Activated T-helper 9 cell treated with anti-CD3 and anti-CD28 coated beads, Interleukin-2, amount 50 U/mL, for 16 hours (primary cell): ENCODE measurements at places on chromosomes 11 and 22.

DNA sequence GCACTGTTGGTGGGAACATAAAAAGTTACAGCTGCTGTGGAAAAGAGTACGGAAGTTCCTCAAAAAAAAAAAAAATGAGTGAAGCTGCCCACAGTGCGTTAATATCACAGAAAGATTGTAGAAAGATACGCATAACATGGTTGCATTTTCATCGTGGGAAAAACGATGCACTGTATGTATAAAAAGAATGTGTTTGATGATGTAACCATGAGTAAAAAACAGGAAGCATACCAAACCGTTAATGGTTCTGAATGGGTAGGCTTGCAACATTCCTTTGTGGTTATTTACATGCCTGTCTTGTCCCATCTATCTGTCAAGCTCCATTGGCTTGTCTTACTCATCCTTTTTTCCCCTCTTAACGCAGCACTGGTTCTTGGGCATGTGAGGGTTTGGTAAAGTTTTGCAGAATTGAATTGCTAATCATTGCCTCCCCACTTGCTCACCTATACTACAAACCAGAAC, 33.8 kb upstream of the DKK3 start:
- DNase-seq, result no peak

- DNase-seq, result no peak
Observed at GRCh38 chr11:111265421-111265820, 19.9 kb downstream of the POU2AF2 start.

- DNase-seq, result no peak
Observed at GRCh38 chr22:22144858-22145257, 99.7 kb upstream of the VPREB1 start.

DNA sequence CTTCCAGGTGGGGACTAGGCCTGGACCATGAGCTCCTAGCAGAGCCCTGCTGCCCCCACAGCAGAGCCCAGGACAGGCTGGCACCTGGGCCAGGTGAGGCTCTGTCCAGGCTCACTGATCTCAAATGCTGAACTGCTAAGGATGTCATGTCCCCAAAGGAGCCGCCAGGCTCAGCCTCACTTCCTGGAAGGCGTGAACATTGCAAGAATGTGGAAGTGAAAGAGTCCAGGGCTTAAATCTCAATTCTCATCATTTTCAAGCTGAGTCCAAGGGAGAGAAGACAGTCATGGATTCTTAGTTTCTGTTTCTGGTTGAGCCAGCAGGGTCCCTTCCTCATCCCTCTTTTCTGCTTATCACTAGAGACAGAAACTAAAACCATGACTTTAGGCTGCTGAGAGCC, 5.0 kb downstream of the ASCL2 start:
- DNase-seq, result no peak

GRCh38 chr11:65307298-65308229, 7.1 kb upstream of the CDC42EP2 start:
- no peak for DNase-seq

DNA sequence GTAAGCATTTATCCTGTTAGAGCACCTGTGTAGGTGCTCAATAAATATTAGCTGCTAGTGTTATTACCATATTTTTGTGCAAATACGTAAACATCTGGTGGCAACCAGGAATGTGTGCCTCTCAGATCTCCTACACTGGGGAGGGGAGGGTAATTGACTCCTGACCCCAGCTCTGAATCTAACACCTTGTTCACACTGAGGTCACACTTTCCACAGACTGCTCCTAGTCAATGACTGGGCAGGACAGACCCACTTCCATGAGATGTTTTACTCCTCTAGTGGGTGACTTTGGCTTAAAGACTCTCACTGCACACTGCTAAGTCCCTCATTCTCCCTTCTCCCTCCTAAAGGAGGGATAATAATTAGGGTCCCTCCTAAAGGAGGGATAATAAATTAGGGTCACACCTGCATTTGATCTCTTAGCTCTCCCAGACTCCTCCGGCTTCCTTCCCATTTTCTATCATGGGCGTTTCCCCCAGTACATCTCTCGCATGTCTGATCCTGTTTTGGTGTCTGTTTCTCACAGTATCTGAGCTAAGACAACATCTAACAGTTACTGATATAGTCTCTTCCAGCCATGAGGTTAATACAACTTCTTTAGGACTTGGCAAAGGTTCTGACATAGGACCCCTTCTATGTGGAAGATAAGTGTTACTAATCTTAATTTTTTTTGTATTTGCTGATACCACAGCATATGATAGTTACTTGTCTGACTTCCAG, 8.0 kb downstream of the CSTPP1 start:
- no peak for DNase-seq

DNA sequence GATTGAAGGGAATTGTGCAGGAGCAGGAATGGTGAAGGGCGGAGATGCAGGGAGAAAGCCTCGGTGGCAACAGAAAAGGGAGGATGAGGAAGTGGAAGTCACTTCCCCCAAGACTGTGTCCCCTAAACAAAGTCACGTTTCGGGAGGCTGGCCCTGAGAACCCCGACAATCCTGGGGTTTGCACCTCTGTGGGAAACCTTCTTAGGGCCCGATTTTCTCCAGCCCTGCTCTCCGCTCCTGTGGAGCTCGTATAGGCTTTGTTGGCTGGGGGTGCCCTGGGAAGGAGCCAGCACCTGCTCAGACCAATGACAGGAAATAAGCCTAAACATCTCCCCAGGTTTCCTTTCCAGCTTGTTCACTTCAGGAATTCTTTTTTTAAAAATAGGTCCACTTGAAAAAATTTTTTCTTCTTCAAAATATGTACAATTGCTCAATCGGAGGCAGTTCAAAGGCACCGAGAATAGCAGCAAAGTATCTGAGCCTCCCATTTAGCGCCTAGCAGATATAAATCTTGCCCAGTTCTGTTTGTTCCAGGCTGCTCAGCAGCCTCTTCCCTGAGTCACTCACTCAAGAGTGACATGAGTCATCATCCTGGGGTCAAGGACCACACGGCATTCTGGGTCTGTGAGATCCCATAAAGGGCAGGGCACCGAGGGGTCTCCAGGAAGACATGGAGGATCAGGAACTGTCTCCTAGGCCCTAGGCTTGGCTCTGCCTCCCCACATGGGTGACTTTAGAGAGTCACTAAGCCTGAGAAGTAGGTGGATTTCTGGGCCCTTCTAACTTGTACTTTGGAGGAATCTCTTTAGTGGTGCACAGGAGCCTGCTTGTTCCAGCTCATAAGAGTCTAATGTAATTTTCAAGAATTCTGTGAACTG, 34.0 kb downstream of the IRAG1 start:
- no peak for DNase-seq

DNA sequence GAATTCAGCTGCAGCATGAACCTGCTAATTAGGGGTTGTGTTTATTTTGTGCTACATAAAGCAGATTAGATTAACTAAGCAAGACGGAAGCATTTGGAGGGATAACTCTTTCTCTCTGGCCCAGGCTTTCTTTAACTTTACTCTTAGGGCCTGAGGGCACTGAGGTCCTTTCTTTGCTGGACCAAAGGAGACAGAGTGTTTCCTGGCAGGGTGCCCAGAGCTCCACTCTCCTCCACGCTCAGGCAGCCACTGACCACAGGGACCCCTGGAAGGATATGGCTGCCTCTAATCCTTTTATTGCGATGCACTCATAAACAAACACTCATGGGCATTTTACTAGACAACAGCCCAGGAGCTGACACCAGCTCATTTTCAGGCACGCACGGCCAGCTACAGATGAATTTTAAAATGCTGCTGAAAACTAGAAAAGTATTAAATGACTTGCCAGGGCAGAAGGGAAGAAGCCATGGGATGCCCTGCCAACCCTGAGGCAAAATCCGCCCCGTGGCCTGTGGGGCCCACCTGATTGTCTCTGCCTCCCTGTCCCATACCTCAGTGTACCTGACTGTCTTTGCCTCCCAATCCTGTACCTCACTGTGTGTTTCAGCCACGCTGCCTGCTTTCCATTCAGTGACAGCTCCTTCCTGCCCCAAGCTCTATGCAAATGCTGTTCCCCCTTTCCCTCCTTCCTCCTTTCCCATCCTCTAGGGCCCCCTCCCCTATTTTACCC, 192.6 kb upstream of the NAV2 start:
- no peak for DNase-seq

DNA sequence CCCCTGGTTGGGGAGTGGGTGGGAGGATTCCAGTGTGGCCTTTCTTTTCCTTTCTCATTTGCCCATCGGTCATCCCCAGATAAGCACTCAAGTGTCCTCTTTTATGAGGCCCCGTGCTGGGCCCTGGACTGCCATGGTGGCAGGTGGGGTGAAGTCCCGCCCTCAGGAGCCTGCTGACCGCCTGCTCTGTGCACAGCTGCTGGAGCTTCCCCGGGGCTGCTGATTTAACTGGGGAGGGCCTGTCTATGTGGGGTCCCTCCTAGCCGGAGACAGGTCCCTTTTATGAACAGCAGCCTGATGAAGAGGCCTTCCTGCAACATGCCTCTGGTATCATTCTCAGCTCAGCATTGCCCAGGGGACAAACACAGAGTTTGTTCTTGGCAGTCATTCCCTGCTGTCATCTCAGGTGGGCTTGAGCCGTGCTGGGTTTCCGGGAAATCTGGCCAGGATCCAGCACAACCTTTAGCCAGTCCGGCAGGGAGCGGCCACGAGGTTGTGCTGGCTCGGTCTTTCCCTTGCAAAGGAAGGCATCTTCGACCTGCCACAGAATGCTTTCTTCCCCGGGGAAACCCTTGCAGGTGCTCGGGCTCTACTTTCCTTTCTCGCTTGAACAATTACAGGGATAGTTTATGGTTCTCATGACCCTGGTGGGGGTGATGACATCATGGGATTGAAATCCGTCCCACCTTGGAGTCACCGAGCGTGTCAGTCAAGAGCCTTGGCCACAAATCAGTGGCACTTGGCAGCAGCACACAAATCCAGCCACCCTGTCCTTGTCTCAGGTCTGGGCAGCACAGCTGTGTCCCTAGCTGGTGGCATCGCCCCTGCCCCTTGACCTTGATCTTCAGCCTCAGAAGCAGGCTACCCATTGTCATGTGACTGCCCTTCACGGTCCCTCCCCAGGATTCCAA, 20.1 kb downstream of the ST14 start:
- no peak for DNase-seq

DNA sequence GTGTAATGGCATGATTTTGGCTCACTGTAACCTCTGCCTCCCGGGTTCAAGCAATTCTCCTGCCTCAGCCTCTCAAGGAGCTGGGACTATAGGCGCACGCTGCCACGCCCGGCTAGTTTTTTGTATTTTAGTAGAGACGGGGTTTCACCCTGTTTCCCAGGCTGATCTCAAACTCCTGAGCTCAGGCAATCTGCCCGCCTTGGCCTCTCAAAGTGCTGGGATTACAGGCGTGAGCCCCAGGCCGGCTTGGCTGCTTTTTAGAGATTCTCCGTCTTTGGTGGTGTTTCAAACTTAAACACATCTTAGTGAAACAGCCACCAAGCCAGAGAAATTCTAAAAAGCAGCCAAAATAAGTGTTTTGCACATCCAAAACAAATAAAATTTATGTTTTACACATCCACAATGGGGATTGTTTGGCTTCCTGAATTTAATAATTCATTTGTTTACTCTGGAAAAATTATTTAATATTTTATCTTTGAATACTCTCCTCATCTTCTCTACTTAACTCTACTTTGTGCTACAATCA, 18.4 kb downstream of the BCL2L13 start:
- DNase-seq, result no peak

- no peak for DNase-seq
Observed at GRCh38 chr22:29359469-29359868, 28.9 kb downstream of the AP1B1 start.

DNA sequence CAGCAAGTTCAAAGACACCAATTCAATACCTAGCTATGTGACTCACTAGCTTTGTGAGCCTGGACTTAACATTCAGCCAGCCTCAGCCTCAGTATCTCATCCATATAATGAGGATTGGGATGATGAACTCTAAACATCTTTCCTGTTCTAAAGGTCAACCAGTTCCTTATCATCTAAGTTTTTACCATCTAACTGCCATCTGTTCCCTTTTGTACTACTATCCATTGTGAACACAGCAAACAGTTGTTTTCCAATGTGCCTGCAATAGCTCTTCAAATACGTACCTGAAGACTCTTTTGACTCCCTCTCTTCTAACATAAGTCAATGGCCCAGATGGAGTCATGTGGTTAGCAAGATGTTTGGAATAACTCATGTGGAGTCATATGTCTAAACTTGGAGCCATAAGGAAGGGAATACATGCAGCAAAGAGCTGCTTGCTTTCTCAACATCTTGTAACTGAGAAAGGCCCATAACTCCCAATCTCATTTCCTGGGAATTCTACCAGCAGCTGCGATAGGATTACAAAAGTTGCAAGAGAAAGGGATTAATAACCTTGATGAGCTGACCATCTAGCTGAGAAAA, 19.4 kb downstream of the SYTL2 start:
- DNase-seq, result no peak

GRCh38 chr22:28229566-28230485, 310.8 kb upstream of the PITPNB start:
- no peak for DNase-seq

GRCh38 chr22:19207884-19208283, 29.3 kb upstream of the SLC25A1 start:
- no peak for DNase-seq

DNA sequence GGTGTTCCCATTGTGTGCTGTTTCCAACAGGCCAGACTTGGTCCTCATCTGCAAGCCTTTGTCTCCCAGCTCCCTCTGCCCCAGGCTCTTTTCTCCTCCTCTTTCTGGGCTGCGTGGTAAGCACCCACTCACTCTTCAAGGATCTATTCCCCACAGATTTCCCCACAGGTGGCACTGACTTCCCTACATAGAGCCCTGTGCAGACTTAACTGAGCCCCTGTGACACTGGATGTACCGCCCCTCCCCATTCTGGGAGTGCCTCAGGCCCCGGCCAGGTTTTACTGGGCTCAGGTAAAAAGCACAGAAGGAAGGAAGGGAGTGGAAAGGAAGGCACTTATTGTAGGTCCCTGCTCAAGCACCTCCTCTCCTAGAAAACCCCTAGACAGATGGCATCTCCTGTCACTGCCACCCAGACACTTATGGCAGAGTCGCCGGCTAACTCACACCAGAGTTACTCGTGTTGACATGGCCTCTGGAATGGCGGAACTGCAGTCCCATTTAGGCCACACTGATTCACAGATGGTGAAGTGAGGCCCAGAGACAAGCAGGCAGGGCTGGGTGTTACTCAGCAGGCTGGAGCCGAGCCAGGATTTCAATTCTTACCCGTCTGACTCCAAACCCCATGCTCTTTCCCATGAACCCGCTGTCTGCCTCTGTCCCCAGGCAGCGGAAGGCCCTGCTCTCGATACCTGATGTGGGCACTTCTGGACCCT, 47.2 kb downstream of the LRRC32 start:
- no peak for DNase-seq

DNA sequence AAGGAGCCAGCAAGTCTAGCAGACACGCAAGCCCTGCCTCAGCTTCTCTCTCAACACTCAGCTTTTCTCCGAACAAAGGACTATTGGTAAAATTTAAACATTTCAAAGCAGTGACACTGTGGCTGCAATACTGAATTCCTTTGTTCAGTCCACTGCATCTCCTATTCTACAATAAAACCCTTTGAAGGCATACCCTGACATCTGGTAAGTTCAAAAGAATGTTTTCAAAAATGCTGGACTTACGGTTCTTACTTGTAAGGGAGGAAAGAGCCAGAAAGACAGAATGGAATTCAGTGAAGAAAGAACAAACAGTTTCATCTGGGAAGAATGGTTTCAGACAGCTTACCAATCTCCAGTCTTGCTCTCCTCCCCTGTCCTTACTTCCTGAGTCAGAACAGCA, 12.7 kb upstream of the OR8K1 start:
- DNase-seq, result no peak
